ENCODE measurements at places on chromosomes 16 and 17. TPM values are rescaled to one million over a fixed set of nuclear protein-coding genes. Genes with fewer than 3 reads are reported as not detected.
A peak's percentile ranks its signal among the peaks of the same experiment; 100 is the strongest.

DNA sequence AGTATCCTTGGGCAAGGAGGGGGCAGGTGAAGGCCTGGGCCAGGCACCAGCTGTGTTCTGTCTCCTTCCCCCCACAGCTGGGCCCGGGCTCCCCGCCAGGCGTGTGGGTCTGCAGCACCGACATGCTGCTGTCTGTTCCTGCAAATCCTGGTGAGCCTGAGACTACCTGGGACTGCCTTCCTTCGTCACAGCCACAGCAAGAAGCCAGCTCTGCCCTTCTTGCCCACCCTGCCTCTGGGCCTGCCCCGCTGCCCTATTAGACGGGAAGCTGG is 12.3 kb downstream of the FCSK start:
- DNase-seq, result no peak

DNA sequence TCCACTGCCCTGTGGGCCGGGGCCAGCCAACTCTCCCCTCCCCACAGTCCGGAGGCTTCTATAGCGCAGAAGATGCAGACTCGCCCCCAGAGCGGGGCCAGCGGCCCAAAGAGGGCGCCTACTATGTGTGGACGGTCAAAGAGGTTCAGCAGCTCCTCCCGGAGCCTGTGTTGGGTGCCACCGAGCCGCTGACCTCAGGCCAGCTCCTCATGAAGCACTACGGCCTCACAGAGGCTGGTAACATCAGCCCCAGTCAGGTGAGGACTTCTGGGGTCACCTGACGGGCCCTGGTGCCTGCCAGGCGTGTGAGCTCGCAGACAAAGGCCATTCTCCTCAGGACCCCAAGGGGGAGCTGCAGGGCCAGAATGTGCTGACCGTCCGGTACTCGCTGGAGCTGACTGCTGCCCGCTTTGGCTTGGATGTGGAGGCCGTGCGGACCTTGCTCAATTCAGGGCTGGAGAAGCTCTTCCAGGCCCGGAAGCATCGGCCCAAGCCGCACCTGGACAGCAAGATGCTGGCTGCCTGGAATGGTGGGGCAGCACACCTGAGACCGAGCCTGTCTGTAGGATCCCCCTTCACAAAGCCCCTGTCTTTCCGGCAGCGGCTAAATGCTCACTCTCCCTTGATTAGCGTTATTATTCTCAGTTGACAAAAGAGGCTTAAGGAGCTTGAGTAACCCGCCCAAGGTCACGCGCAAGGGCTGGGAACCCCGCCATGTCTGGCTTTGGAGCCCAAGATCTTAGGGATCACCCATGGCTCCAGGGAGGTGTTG is 3.9 kb downstream of the SPATA20 start:
- DNase-seq, result peak; percentile 84

DNA sequence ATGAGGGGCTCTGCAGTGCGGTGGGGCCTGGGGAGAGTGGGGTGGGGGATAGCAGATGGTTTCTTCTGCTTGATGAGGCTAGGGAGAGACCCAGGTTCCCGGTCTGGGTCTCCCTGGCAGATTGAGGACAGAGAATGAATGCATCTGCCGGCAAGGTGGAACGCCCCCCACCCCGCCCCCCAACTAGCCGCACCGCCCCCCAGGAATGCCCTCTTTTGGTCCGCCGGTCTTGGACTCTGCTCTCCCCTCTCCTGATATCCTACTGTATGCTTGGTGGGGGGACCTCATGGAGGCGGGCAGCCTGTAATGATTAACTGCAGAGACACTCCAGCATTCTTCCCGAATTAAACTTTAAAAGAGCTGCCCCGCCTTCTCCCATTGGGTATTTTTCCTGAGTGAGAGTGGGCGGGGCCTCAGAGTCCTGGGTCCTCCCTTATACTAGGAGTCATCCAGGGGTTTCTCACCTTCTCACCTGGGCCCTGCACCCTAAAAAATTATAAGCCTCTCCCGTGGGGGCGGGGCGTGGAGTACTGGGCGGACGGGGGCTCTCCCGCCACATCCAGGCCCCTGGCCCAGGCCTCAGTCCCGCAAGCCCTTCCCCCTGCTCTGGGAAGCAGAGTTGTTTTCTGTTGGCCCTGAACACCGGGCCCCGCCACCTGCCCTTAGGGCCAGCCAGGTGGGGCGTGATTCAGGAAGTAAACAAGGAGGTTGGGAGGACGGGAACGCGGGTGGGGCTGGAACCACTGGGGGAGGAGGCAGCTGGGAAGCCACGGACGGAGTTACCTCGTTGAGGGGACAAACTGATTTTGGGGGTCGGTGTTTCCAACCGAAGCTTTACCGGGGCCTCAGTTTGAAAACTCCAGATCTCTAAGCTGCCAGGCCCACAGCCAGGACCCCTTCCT is 1.5 kb downstream of the GRB7 start:
- no peak for DNase-seq

Gene OSBPL7
- total RNA-seq, result 9.6 TPM

DNA sequence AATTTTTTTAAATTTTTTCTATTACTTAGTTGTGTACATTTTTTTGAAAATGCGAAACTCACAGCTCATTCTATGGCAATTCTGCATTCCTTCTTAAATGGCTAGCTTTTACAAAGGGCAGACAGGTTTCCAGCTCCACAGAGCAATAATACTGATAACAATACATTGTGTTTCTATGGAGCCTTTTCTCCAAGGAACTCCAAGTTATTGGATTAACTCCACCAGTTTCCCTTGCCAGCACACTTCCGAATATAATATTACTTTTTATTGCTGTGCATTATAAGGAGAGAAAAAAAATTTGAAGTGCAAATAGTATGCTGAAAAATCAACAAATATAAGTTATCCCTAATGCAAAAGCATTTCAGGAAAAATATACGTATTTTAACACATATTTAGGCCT is 127.5 kb upstream of the PSMD7 start:
- DNase-seq, result no peak

DNA sequence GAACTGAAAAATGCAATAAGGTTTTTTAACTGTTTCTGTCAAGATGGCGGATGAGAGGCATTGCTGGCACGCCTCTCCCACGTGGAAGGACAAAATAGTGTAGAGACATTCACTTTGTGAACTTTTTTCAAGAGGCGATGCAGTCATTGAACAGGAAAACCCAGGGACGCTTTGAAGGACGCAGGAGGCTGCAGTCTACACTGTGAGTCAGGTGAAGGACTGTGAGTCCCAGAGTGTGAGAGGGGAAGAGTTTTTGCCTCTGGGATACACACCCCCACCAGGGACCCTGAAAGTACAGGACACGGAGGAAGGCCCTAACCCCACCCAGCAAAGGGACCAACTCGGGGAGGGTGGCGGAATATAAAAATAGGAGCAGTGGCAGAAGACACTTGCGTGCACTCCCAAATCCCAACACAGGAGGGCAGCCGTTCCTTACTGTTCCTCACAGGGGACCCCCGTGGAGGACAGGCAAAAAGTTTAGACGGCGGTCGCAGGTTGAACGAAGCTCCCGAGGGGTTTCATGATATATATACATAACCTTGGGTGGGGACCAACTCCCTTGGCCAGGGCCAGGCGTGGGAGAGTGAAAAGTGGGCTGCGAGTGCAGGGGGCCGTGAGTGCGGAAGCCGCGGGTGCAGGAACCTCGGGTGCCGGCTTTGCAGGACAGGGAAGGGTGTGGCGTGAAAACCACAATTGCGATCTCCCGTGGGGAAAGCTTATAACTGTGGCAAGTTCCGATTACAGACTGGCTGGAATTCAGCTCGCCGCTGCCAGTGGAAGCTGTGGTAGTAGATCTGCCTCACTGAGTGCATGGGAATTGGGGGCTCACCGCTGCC is 82.0 kb upstream of the ALOX12 start:
- peak; percentile 88 for DNase-seq

DNA sequence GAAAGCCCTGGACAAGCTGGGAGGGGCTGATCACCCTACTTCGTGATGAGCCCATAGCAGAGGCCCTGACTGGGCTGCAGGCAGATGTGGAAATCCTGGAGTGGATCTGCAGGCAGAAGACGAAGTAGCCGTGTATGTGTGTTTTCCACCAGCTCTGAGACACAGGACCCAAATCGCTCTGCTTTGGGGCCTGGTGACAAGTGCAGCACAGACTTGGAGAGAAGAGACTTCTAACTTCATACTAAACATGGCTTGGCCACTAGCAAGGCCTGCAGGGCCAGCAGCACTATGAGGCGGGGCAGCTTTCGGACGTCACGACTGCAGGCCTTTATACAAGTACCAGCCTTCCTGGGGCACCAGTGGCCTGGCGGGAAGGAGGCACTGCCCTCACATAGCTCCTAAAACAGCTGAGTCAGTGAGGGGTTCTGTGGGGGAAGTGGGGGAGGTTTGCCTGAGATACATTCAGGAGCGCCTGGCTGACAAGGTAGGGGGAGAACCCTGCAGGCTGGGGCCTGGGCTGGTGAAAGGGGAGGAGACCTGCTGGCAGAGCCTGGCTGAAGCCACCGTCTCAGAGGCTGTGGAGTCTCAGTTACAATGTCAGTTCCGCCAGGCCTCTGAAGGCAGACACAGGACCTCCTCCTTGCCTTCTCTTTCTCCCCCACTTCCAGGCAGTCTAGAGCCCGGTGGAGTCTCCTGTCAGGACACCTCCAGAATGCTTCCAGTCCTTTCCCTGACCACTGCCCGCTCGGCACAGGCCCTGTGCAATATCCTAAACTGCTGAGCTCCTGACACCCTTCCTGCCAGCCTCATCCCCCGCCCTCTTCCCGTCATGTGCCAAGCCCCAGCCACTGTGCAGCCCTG is 73.4 kb downstream of the WSB1 start:
- no peak for DNase-seq

DNA sequence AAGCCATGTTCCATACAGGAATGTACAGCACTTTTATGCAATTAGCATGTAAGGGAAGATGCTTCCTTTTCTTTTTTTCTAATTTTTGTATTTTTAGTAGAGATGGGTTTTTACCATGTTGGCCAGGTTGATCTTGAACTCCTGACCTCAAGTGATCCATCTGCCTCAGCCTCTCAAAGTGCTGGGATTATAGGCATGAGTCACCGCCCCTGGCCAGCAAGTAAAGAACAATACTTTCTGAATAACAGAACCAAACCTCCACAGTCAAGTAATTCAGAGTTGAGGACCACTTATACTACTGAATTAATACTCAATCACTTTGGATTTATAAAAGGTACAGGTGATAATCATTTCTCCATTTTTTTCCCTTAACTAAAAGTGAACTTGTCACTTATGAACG is 13.0 kb downstream of the C16orf87 start:
- no peak for DNase-seq

Gene ASGR1
- total RNA-seq, result 10.8 TPM

DNA sequence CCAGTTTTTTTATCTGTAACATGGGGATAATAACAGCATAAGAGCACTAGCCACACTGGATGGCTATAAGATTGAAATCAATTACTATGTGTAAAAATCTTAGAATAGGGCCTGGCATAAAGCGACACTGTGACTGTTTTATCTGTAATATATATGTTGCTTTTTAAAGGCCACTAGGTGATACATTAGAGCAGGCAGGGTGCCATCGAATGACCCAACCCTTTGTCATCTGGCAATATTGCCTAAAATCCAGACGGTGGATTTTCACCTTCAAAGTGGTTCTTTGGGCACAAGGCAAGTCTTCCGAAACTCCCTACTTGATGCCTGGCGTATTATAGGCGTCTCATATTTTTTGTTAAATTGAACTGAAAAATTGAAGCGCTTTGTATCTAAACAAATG is 69.1 kb downstream of the PRKCA start:
- DNase-seq, result no peak

- DNase-seq, result no peak
Measured at GRCh38 chr16:5837007-5837670, 739.5 kb upstream of the EEF2KMT start.

- DNase-seq, result no peak
Measured at GRCh38 chr17:73089322-73090317, 2.9 kb downstream of the SLC39A11 start.

Gene KCNH4
- 0.47 TPM for total RNA-seq

DNA sequence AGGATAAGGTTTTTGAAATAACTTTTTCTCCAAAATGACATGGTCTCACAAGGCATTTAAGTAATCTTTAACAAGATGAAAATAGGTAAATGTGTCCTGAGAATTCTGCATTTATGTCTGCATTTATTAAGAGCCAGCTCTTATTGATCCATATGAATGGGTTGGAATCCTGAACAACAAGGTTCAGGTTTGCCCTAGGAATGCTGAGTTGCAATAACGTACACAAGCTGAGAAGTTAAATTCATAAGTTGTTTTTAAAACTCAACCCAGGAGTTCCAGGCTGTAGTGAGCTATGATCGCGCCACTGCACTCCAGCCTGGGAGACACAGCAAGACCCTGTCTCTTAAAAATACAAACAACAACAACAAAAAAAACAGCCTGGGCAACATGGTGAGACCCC is 28.1 kb downstream of the GLG1 start:
- no peak for DNase-seq

Gene CES5A
- total RNA-seq, result not detected

Gene KRT13
- not detected for total RNA-seq

DNA sequence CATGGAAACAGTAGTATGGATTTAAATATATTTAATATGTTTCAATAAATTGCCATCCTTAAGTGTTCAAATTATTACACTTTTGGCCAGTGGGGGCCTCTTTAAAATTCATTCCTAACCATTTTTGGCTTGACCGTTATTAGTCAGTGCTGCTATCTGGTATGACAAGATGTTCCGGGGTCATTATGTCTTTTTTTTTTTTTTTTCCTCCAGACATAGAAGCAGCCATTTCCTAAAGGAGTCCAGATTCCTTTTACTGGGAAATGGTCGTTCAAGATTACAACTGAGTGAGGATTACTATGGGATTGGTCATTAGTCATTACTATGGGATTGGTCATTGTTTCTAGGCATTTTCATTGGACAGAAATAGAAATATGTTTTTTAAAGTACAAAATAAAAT is 53.4 kb downstream of the NF1 start:
- no peak for DNase-seq

Gene KCNJ16
- not detected for total RNA-seq

DNA sequence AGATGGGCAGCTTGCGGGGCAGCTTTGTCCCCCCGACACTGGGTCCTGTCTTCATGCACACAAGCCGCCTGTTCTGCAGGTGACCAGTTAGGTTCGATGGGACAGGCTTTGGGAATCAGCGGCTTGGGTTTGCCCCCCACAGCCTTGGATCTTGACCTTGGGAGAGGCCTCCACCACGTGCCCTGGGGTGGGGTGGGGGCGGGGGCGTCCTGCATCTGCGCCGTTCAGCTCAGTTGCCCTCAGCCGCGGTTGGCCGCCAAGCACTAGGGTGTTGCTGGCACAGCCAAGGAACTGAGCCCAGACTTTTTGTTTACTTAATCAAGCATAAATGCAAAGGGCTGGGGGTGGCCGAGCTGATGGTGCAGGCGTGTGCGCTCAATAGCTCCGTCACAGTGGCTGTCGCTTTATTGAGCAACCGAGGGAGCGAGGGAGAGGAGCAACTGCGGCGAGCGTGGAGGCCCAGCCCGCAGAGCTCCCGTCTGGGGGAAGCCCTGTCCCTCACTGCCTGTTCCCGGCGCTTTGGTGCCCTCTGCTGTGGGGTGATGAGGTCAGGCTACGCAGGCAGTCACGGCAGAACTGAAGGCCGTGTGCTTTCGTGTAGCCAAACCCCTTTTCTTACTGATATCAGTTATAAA is 33.9 kb downstream of the JPH3 start:
- DNase-seq, result peak; percentile 88

DNA sequence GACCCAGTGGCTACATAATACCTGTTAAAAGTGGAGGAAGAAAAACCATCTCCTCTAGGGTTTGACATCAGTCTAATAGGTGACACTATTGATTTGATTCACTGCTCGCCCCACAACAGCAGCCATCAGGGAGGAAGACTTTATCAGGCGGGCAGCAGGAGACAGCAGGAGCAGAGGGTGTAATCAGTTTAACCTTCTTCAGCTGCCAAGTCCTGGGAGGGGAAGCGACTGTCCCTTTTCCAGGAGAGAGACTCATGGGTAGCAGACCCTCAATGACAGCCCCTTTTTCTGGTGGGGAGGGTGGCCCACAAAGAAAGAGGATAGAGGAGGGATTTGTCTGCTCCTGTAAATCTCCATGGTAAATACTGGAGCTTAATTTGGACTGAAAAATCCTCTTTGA is 291.8 kb downstream of the HAPSTR1 start:
- no peak for DNase-seq
